Activated T-helper 17 cell treated with anti-CD3 and anti-CD28 coated beads, Interleukin-2, amount 50 U/mL, for 72 hours (primary cell): ENCODE measurements at places on chromosomes 7 and 10. TPM values are rescaled to one million over a fixed set of nuclear protein-coding genes. Genes with fewer than 3 reads are reported as not detected.

GRCh38 chr7:92753614-92754013 is 82.8 kb downstream of the CDK6 start:
- ATAC-seq, result peak; percentile 62

- no peak for ATAC-seq
Measured at GRCh38 chr7:50400114-50400513, 50.0 kb downstream of the FIGNL1 start.

Gene PNLIP
- total RNA-seq, result not detected

Gene PLXNA4
- total RNA-seq, result 2.3 TPM

Gene PILRA
- total RNA-seq, result 2.7 TPM

Gene TBXAS1
- 22.0 TPM for total RNA-seq

GRCh38 chr7:131681961-131682360 is 125.5 kb upstream of the PODXL start:
- no peak for ATAC-seq

Gene EFCAB10
- total RNA-seq, result not detected
